ENCODE measurements at places on chromosomes 2 and 18. TPM values are rescaled to one million over a fixed set of nuclear protein-coding genes. Genes with fewer than 3 reads are reported as not detected.

Gene ITPRIPL1
- polyA plus RNA-seq = 5.2 TPM

Gene CAPN13
- polyA plus RNA-seq = 2.5 TPM

Gene CMPK2
- 4.0 TPM for polyA plus RNA-seq

Gene CCDC178
- 1.6 TPM for polyA plus RNA-seq

Gene ACTR1B
- 56.0 TPM for polyA plus RNA-seq

Gene ANKRD30B
- 0.62 TPM for polyA plus RNA-seq

Gene HOXD1
- 10.1 TPM for polyA plus RNA-seq

Gene RESP18
- polyA plus RNA-seq = not detected

Gene AKAIN1
- polyA plus RNA-seq = not detected

Gene IL36B
- not detected for polyA plus RNA-seq

Gene CTLA4
- polyA plus RNA-seq = not detected

Gene SLC9A4
- 7.0 TPM for polyA plus RNA-seq

Gene REEP1
- 3.5 TPM for polyA plus RNA-seq
